Testis (tissue), 5 donors: ENCODE measurements at places on chromosomes 12 and 14.

GRCh38 chr12:68915055-68915454 is 17.9 kb downstream of the CPM start:
- no peak for DNase-seq

- DNase-seq = no peak
These were observed 9.8 kb downstream of the ADCY4 start for GRCh38 chr14:24325041-24325530.

DNA sequence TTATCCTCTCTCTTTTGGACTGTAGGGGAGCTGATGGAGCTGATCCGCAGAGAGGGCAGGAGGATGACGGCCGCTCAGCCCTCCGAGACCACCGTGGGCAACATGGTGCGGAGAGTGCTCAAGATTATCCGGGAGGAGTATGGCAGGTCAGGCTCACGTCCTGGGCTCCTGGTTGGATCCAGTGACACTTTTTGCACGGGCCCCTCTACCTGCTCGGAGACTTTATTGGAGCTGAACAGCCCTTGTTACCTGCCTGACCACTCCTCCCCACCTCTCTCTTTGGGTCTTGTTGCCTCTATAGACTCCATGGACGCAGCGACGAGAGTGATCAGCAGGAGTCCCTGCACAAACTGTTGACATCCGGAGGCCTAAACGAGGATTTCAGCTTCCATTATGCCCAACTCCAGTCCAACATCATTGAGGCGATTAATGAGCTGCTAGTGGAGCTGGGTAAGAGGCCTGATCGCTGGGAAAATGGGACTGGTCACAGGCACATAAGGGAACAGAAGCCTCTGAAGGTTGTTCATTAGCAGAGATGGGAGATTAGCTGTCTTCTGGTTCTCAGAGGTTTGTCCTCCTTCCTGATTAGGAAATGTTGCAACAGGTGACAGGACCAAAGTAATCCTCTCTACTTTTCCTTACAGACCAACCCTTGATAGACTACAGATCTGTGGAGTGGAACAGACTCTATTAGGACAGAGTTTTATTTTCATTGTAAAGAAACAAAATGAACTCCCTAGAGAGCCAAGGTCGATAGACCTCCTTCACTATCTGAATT is 718 bp downstream of the EIF2B2 start:
- no peak for DNase-seq

DNA sequence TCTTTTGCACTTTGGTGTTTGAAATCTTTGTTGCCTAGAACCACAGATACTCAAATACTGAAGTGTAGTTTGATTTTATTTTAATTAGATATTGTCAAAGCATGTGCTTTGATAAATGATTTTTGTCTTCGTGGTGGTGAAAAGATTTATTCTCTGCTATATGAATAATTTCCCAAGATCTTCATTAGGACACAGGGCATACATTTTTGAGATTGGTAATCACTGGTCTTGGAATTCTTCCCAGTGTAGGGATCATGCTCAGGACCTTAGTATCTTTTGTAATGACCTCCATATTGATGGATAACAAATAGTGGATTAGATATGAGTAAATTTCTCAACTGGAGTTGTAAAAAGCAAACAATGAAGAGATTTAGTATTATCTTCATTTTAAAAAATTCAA is 28.2 kb downstream of the TBK1 start:
- DNase-seq = no peak

DNA sequence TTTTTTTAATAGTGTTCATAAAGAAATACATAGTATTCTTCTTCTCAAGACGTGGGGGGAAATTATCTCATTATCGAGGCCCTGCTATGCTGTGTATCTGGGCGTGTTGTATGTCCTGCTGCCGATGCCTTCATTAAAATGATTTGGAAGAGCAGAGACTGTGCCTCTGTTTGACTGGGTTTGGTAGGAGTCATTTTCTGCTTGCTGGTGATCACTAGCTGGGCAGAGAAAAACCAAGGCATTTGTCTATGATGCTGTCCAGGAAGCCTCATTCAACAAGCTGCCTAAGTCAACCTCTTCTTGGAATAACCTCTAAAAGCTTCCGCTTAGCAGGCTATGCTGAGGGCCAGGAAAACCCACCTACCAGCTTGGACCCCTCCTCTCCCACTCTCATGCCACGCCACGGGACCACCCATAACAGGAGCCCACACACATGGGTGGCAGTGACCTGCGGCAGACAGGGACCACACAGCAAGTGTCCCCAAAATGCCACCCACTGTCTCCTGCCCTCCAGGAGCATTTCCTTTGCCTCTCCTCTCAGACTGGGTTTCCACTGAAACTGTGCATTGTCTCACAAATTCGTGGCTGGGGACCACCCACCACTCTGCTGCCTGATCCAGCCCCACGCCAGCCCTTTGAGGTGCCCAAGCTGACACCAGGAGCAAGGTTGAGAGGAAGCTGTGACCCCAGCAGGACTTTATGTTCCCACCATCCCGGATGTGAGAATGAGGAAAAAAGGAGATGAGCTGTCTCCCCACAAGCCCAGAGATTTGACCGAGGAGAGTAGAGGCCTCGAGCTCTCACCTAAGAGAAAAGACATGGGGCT is 36.8 kb downstream of the DAD1 start:
- no peak for DNase-seq

GRCh38 chr14:69703047-69704039 is 63.6 kb upstream of the SRSF5 start:
- DNase-seq = no peak

DNA sequence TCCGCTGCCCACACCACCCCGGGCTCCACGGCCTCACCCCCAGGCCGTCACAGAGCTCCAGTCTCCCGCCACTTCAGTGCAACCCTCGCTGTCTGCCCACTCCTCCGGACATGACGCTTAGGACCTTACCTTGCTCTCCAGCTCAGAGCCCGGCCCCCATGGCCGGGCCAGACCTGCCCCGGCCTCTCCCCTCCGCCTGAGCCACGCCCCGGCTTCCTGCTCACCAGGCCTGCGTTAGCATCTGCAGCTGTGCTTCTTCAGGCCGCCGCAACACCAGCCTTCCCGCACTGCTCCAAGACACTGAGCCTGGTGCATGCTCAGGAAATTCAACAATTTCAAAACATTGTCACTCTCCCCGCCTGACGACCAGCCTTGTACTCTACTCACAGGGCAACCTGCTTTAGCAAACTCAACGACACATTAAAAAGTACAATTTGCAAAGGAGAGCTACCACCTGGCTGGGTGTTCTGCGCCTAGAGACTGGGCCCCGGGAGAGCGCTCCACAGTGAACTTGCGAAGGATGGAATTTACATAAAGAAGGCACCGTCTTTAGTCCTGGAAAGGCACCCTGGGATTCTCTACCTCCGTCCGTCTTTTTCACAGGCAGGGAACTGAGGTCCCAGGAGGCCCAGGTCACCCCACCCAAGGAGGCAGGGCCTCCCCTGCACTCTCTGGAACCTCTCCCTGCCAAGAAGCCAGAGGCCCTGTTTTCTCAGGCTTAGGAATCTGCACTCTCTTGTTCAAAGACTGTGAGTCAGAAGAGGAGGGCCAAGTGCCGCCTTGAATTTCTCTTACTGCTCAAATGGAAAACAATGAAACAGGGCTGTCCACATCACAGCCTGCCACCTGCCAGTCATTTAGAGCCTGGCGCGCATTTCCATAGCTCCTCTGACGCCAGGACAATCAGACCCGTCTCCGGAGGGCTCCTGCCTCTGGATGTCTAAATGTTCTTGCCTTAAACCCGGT is 51.3 kb downstream of the STX2 start:
- no peak for DNase-seq
